ENCODE measurements at places on chromosomes 13 and 19.

DNA sequence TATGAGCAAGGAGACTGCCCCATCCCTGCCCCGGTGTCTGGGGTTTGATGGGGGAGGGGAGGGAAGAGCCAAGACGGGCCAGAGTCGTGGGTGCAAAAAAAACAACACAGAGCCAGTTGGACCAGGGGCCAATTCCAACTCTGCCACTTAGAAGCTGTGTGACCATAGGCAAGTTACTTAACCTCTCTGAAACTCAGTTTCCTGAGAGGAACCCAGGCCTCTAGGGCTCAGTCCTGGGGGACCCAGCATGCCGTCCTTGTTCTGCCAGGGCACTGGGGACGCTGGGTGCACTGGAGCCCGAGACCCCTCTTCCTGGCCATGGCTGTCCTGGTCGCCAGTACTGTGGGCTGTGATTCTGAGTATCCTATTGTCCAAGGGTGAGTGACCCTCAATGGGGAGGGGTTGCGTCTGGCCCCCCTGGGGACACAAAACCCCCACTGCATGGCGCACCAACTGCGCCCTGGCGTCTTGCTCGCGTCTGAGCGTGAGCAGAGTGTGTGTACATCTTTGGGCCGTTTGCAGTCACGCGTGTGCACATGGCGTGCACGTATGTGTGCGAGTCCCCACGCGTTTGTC lies 24.6 kb downstream of the CLEC4M start:
- no peak for DNase-seq

GRCh38 chr13:49265822-49266221 lies 18.1 kb downstream of the CDADC1 start:
- DNase-seq: no peak

GRCh38 chr13:67123165-67123564 lies 107.0 kb downstream of the PCDH9 start:
- no peak for DNase-seq

DNA sequence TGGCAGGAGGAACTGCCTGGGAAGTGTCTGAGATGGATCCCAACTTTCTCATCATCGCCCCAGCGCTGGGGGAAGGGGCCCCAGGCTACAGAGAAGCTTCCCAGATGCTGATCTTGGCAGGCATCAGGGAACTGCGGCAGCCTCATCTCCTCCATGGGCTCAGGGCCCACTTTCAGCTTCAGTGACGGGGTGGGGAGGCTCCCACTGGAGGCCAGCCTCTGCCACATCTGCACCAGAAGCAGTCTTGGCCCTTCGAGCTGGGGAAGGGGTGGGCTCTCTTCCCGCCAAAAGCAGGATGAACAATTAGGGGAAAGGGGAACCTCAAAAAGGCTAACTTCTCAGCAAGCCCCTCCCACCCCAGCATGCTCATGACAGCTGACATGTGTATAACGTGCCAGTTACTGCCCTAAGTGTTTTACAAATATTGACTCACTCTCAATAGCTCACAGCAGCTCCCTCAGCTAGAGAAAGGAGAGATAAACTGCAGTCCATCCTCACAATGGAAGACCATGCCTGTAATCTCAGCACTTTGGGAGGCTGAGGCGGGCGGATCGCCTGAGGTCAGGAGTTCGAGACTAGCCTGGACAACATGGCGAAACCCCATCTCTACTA lies 7.1 kb upstream of the S1PR2 start:
- no peak for DNase-seq

DNA sequence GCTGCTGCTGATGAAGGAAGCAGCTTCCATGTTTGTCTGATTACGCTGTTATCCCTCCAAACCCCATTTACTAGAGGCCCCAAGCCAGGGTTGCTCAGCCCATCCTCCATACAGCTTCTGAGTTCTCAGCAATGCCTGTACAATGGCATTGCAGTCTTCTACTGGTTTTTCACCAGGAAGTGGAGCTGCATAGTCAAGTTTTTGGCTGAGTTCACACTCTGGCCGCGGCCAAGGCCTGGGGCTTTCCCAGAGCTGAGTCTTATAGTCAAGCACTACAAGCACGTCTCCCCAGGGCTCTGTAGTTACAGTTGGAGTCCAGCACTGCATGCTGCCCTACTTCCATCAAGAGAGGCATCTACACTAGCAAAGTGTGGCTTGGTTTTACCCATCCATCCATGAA lies 182.5 kb downstream of the POU4F1 start:
- no peak for DNase-seq

DNA sequence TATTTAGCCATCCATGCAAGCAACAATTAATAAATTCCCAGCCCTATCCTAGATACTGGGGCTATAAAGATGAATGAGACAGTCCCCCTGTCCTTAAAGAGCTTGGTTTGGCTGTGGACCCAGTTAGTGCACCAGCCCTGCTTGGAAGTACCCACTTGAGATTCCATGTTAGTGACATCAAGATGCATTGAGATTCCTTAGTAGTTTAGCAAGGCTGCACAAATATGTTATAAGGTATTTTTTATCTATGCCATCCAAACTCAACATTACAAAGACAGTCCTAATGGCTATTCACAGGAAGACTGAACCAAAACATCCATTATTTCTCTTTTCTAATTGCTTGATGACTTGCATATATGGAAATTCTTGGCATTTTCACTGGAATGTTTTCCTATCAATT lies 48.8 kb upstream of the RAP2A start:
- no peak for DNase-seq

GRCh38 chr13:87311165-87311564 lies 360.0 kb upstream of the SLITRK5 start:
- no peak for DNase-seq
